ENCODE measurements at places on chromosomes 2 and 18. TPM values are rescaled to one million over a fixed set of nuclear protein-coding genes. Genes with fewer than 3 reads are reported as not detected.
A peak's percentile ranks its signal among the peaks of the same experiment; 100 is the strongest.

DNA sequence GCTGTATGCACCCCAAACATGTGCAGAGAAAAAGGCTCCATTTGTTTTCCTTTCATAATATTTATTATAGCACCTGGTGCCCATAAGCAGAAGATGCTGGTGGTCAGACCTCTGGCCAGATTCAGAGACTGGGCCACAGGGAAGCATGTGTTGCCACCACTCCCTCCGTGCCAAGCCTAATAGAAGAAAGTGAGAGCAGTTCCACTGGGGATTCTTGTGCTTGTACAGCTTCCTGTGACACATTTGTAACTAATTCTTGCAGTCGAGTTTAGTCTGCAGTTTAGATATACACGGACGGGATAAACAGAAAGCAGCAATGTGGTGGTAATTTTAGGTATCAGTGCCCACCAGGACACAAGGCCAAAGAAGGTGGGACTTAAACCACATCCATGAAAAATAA lies 135.4 kb upstream of the PIEZO2 start:
- no peak for DNase-seq
- H3K36me3 ChIP-seq, result no peaks in the 10 kb centered on the region
- no peak overlapping the region for H3K27ac ChIP-seq
- H3K4me1 ChIP-seq, result no peaks in the 10 kb centered on the region

GRCh38 chr2:150997702-150998440 lies 263.8 kb downstream of the RBM43 start:
- no peaks in the 10 kb centered on the region for H3K36me3 ChIP-seq
- H3K27ac ChIP-seq, result no peak overlapping the region
- peaks cover 3% of the 10 kb centered on the region for H3K27me3 ChIP-seq

- H3K27me3 ChIP-seq, result no peaks in the 10 kb centered on the region
- no peak overlapping the region for H3K4me3 ChIP-seq
- peak overlapping the region; percentile 66 for H3K27ac ChIP-seq
- DNase-seq, result no peak
These were observed 7.5 kb downstream of the ASB1 start for GRCh38 chr2:238433941-238434845.

Gene ADD2
- 26.3 TPM for total RNA-seq

- H3K27me3 ChIP-seq, result no peaks in the 10 kb centered on the region
- H3K4me1 ChIP-seq, result no peaks in the 10 kb centered on the region
- no peaks in the 10 kb centered on the region for H3K36me3 ChIP-seq
- no peak for DNase-seq
- no peak overlapping the region for H3K27ac ChIP-seq
These were observed 239.3 kb downstream of the TWIST2 start for GRCh38 chr2:239087046-239087710.

DNA sequence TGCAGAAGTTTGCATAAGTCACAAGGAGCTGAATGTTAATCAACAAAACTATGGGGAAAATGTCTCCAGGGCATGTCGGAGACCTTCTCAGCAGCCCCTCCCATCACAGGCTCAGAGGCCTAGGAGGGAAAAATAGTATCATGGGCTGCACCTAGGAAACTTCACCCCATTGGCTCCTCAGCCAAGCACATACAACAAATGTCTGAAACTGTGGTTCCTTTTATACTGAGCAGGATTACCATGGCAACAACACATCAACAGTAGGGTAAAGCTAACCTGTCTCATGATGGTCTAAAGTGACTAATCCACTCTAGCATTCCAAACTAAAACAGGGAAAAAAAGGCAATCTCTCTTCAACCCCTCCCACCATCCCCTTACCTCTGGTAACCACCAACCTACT lies 3.2 kb upstream of the NEMP2 start:
- H3K4me3 ChIP-seq, result no peak overlapping the region
- H3K27ac ChIP-seq, result no peak overlapping the region
- H3K4me1 ChIP-seq, result peaks cover 23% of the 10 kb centered on the region
- peaks cover 66% of the 10 kb centered on the region for H3K36me3 ChIP-seq

Gene ERICH2
- not detected for total RNA-seq

Gene SRBD1
- 14.8 TPM for total RNA-seq

DNA sequence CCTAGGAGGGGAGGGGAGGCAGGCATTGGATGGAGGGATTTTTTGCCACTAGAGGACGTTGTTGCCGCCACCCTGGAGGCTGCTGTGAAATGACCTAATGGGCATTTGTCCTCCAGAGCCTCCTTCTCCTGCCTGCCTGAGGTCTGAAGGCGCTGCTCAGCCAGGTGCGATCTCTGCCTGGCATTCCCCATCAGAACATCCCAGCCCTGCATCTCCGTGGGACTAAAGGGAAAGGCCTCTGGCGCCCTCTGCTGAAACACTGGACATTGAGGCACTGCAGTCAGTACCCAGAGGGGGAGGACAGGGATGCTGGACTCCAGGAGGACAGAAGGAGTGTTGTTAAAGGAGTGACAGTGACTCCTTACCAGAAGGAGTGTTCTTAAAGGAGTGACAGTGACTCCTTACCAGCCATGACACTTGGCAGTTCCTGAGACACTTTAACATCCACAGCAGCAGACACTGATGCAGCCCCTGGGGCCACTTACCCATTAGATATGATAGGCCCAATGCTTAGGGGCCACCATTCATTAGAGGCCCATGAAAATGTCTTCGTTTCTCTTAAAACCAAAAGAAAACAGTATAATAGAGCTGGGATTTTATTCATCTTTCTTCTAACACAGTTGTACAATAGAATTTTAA lies 17.0 kb downstream of the THNSL2 start:
- H3K4me1 ChIP-seq, result peaks cover 4% of the 10 kb centered on the region
- H3K36me3 ChIP-seq, result peaks cover 2% of the 10 kb centered on the region
- peaks cover 10% of the 10 kb centered on the region for H3K27me3 ChIP-seq
- H3K27ac ChIP-seq, result no peak overlapping the region
- no peak overlapping the region for H3K4me3 ChIP-seq
- DNase-seq, result peak; percentile 72

Gene OR6B2
- total RNA-seq, result not detected

Gene PLB1
- 0.25 TPM for total RNA-seq

GRCh38 chr2:25489631-25490030 lies 147.9 kb upstream of the DNMT3A start:
- H3K36me3 ChIP-seq, result peaks cover 8% of the 10 kb centered on the region
- no peaks in the 10 kb centered on the region for H3K4me1 ChIP-seq
- no peaks in the 10 kb centered on the region for H3K27me3 ChIP-seq
- no peak overlapping the region for H3K27ac ChIP-seq
- DNase-seq, result no peak
- no peak overlapping the region for H3K4me3 ChIP-seq

DNA sequence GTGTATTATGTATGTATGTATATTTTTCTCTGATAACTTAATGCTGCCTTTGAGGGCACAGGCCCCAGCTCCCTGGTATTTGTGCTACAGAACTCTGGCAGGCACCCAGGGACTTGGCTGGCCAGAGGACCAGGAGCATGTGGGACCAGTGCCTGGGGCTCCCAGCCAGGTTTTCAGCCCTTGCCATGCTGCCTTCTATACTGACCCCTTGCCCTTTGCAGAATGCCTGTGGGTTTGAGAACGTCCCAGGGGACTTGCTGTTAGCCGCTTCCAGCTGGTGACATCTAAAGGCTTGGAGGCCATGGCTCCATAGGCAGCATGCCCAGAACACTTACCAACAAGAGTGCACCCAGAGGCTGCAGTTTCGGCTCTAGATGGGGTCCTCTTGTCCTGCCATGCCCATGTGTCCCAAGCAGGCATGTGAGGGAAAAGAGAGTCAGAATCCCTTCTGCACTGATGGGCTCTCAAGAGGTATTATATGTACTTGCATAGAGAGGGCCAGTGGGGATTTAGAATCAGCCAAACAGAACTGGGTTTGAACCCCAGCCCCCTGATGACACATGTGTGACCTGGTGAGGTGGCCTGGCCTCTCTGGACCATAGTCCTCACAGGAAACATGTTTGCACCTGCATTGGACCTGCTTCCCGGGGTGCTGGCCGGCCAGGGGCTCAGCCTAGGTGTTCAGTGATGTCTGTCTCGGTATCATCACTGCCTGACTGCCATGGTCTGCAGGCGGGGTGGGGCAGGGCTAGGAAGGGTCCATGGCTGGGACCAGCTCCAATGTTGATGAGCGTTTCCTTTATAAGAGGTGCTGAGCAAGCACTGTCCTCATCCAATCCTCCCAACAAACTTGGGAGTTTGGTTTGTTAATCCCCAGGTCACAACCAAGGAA lies 119.2 kb upstream of the FHL2 start:
- H3K4me1 ChIP-seq, result no peaks in the 10 kb centered on the region
- no peak for DNase-seq
- no peaks in the 10 kb centered on the region for H3K36me3 ChIP-seq
- no peak overlapping the region for H3K27ac ChIP-seq

Gene CYP27A1
- total RNA-seq, result 0.14 TPM

Gene CRYGC
- total RNA-seq, result not detected

GRCh38 chr18:79922971-79923411 lies 28.5 kb downstream of the SLC66A2 start:
- H3K4me1 ChIP-seq, result no peaks in the 10 kb centered on the region
- peaks cover 19% of the 10 kb centered on the region for H3K36me3 ChIP-seq
- no peak overlapping the region for H3K27ac ChIP-seq
- H3K4me3 ChIP-seq, result no peak overlapping the region

- H3K27ac ChIP-seq, result no peak overlapping the region
- no peak overlapping the region for H3K4me3 ChIP-seq
- H3K4me1 ChIP-seq, result peaks cover 21% of the 10 kb centered on the region
- DNase-seq, result no peak
- peaks cover 2% of the 10 kb centered on the region for H3K36me3 ChIP-seq
- no peaks in the 10 kb centered on the region for H3K27me3 ChIP-seq
These were observed 23.5 kb downstream of the GPD2 start for GRCh38 chr2:156459720-156460119.

DNA sequence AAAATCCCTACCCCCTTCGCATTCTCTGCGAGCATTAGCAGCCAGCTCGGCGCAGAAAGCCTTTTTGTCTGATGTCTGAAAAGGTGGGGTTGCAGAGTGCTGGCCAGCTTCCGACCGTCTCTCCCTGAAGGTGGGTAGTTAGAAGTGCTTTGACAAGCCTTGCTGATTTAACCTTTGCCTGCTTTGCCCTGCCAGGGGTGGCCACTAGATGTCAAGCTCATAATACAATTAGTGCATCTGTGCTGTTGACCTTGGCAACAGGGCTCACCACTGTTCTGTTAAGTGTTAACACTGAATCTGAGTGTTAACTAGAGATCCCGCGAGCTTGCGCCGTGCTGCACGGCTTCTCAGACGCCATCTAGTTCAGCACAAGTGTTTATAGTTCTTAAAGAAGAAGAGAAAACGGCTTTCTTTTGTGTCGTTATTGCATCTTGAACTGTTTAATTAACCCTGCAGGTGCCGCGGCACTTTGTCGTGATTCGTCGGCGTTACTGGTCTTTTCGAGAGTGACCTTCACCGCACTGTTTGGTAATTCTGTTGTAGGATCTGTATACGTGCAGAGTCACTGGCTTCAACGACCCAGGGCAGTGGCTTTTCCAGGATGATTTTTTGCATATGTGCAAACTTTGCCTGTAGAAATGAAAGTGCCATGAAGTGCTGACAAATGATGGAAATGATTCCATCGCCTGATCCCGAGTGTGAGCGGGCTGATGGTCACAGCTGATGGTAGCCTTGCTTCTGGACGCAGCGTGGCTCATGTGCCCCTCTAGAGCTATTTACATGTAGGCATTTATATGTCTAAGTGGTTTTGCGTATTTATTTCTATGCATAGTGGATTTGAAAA lies 5.5 kb downstream of the SALL3 start:
- H3K4me1 ChIP-seq, result peaks cover 6% of the 10 kb centered on the region
- no peaks in the 10 kb centered on the region for H3K36me3 ChIP-seq
- H3K4me3 ChIP-seq, result no peak overlapping the region
- peaks cover 59% of the 10 kb centered on the region for H3K27me3 ChIP-seq
- peak; percentile 55 for DNase-seq

DNA sequence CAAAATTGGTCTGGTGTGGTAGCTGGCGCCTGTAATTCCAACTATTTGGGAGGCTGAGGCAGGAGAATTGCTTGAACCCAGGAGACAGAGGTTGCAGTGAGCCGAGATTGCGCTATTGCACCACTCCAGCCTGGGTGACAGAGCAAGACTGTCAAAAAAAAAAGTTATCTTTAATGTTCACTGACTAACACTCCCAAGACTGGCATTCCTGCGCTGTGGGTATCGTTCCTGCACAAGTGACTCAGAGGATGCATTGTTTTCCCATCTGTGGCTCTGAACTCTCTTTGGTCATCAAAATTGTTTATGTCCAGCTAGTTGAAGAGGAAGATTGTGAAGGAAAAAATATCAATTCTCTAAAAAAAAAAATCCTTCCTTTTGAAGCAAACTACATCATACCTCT lies 539.0 kb downstream of the SOX11 start:
- H3K27me3 ChIP-seq, result no peaks in the 10 kb centered on the region
- no peaks in the 10 kb centered on the region for H3K4me1 ChIP-seq
- H3K36me3 ChIP-seq, result no peaks in the 10 kb centered on the region
- no peak overlapping the region for H3K27ac ChIP-seq
- no peak for DNase-seq
- no peak overlapping the region for H3K4me3 ChIP-seq

DNA sequence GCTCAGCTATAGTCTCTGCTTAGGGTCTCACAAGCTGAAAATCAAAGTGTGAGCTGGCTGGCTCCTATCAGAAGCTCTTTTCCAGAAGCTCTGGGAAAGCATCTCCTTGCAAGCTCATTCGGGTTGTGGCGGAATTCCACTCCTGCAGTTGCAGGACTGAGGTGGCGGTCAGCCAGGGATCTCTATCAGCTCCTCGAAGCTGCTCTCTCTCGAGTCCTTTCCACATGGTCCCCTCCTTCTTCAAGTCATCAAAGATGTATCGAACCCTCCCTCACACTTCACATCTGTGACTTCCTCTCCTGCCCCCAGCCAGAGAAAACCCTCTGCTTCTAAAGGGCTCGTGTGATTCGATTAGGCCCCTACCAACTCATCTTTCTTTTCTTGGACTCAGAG lies 141.7 kb downstream of the ZFP36L2 start:
- H3K36me3 ChIP-seq, result no peaks in the 10 kb centered on the region
- H3K4me3 ChIP-seq, result no peak overlapping the region
- no peak for DNase-seq
- H3K27me3 ChIP-seq, result no peaks in the 10 kb centered on the region
- H3K27ac ChIP-seq, result no peak overlapping the region

DNA sequence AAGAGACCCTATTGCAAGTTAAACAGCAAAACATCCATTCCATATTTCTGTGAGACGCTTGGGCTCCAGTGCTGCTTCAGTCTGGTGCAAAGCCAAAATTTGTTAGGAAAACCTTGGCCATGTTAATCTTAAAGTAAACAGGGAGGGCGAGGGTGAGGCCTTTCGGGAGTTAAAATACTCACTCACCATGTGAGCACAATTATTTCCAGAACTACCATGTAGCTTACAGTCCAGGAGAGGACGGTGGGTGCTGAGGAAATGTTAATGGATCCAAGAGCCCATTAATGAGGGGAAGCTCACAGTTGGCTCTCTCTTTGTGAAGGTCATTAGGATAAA lies 286.4 kb downstream of the SLC8A1 start:
- DNase-seq, result no peak
- H3K36me3 ChIP-seq, result no peaks in the 10 kb centered on the region
- no peaks in the 10 kb centered on the region for H3K27me3 ChIP-seq
- no peak overlapping the region for H3K27ac ChIP-seq

- H3K36me3 ChIP-seq, result no peaks in the 10 kb centered on the region
- H3K27ac ChIP-seq, result no peak overlapping the region
- H3K27me3 ChIP-seq, result peaks cover 3% of the 10 kb centered on the region
- no peak overlapping the region for H3K4me3 ChIP-seq
These were observed 329.6 kb upstream of the MAP2 start for GRCh38 chr2:209094221-209094620.
